ENCODE measurements at places on chromosomes 5 and 9.

DNA sequence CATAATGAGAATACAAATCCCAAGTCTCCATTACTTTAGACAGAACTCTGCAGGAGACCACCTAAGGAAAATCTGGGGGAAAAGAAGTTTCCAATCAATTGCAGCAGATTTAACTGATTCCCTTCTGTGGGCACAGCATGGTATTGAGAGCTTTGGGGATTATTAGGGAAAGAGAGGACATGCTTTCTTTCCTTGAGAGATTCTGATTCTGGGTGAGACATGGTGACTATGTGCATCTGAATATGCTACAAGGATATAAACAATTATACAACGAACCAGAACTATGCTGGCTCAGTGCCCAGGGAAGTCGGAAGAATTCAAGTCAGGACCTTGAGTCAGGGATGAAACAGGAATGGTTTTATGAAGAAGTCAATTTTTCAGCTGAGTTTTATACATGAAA, 183.7 kb downstream of the PDE4D start:
- DNase-seq, result no peak

DNA sequence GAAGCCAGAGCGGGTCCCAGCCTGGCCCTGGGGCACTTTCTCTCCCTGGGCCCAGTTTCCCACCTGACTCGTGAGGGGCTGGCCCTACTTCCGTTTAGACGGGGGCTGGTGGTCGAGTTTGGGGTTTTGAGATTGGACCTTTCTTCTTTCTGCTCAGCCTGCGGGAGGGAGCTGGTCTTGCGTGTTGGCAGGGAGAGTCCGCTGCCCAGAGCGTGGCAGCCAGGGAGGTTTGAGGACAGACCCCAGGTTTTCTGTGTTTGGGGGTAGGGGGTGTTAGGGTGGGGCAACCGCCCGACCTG, 6.0 kb upstream of the PITX1 start:
- DNase-seq, result no peak

DNA sequence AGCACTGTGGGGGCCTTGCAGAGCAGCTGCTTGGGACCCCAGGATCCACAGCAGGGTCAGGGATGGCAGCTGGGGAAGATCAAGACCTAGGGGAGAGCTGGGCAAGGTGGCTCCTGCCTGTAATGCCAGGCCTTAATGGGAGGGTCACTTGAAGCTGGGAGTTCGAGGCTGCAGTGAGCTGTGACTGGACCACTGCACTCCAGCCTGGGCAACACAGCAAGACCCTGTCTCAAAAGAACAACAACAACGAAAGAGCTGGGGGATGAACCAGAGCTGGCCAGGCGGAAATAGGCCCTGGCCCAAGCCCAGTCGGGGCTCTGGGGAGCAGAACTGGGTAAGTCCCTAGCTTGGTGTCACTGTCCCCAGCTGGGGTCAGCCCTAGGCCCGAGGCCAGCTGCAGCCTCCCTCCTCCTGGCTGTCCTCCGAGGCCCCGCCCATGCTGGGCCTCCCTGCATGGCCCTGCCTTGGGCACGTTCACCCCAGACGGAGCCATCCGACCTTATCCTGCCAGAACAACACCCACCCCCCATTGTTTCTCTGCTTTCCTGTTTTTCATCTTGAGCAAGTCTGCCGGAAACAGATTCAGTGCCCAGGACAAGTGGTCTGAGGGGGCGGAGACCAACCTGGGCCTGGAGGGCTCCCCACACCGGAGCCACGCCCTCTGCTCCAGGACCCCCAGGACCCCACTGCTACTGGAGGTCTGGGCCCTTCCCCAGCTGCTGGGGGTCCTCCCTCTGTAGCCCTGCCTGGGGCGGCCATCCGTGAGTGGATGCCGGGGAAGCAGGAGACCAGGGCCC, 1.9 kb downstream of the DIPK1B start:
- no peak for DNase-seq

GRCh38 chr5:173429489-173430150, 101.4 kb upstream of the STC2 start:
- DNase-seq, result no peak

All from NCI-H524 treated with DMSO at 0.1 percent for 48 hours (cell line).